ENCODE measurements at places on chromosomes 5 and 9. TPM values are rescaled to one million over a fixed set of nuclear protein-coding genes. Genes with fewer than 3 reads are reported as not detected.
A peak's percentile ranks its signal among the peaks of the same experiment; 100 is the strongest.

The ASPN gene
- total RNA-seq, result 97.6 TPM

DNA sequence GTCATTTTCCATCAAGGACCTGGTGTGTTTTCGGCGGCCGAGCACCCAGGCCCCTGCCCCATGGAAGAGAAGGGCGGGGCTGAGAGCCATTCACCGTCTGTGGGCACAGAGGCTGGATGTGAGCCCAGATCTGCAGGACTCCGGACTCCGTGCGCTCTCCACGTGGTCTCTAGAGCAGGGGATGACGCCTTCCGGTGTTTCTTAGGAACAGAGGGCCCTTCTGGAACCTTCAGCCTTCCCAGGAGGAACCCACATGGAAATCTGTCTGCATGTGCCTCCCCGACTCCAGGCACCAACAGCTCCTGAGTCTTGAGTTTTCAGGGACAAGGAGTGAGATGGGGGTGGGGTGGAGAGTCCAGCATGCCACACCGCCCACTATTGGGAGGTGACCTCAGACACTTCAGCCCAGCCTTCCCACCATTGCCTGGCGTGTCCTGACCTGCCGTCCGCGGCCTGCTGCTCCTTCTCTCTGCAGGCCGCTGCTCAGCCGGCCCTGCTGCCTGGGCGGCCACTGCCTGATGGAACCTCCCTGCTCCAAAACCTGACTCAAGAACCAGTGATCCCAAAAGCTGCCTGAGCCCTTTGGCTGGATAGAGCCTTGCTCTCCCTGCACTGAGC lies 2.4 kb upstream of the RXRA start:
- DNase-seq, result peak; percentile 41
- H3K27me3 ChIP-seq, result no peaks in the 10 kb centered on the region
- H3K27ac ChIP-seq, result peak overlapping the region; percentile 31
- no peaks in the 10 kb centered on the region for H3K4me1 ChIP-seq
- H3K4me3 ChIP-seq, result no peak overlapping the region

The IL13 gene
- 0.73 TPM for total RNA-seq

- H3K27me3 ChIP-seq, result no peaks in the 10 kb centered on the region
- no peaks in the 10 kb centered on the region for H3K36me3 ChIP-seq
- no peak for DNase-seq
- H3K27ac ChIP-seq, result no peak overlapping the region
These were observed 62.5 kb downstream of the COL23A1 start for GRCh38 chr5:178527458-178528307.

The CD72 gene
- total RNA-seq, result not detected

- no peak overlapping the region for H3K4me3 ChIP-seq
- no peak overlapping the region for H3K27ac ChIP-seq
- H3K4me1 ChIP-seq, result no peaks in the 10 kb centered on the region
These were observed 291.2 kb downstream of the PRELID2 start for GRCh38 chr5:145543968-145544367.

- no peak overlapping the region for H3K27ac ChIP-seq
- no peaks in the 10 kb centered on the region for H3K27me3 ChIP-seq
- no peaks in the 10 kb centered on the region for H3K36me3 ChIP-seq
- H3K4me3 ChIP-seq, result no peak overlapping the region
- DNase-seq, result no peak
- peaks cover 5% of the 10 kb centered on the region for H3K4me1 ChIP-seq
These were observed 60.4 kb downstream of the ERBIN start for GRCh38 chr5:65986796-65987195.

GRCh38 chr9:83281306-83282255 lies 218.6 kb upstream of the RASEF start:
- no peak for DNase-seq
- no peak overlapping the region for H3K27ac ChIP-seq
- no peaks in the 10 kb centered on the region for H3K4me1 ChIP-seq

- H3K4me3 ChIP-seq, result no peak overlapping the region
- H3K27ac ChIP-seq, result no peak overlapping the region
- H3K27me3 ChIP-seq, result no peaks in the 10 kb centered on the region
These were observed 159.4 kb downstream of the CEMIP2 start for GRCh38 chr9:71608825-71609447.

The SEPTIN8 gene
- 47.8 TPM for total RNA-seq

GRCh38 chr5:145531038-145531734 lies 304.0 kb downstream of the PRELID2 start:
- H3K4me3 ChIP-seq, result no peak overlapping the region
- H3K27me3 ChIP-seq, result no peaks in the 10 kb centered on the region
- no peaks in the 10 kb centered on the region for H3K4me1 ChIP-seq

DNA sequence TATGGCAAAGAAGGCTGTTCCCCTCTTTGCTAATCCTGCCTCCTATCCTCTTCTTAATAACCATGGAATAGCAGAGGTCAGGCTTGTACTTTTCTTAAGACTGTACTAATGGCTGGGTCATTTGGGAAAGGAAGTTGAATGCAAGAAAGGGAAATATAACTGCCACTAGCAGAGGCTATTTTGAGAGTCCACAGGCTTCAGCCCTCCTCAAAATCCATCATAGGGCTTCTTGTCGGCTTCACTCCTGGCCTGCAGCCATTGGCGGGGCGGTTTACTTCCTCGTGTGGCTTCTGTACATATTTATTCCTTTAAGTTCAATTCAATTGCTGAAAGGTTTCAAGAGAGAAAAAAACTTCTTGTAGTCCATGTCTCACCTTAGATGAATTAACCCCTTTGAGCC lies 2.8 kb upstream of the PARP8 start:
- no peak for DNase-seq
- no peaks in the 10 kb centered on the region for H3K36me3 ChIP-seq
- H3K4me1 ChIP-seq, result no peaks in the 10 kb centered on the region
- H3K27me3 ChIP-seq, result no peaks in the 10 kb centered on the region
- H3K4me3 ChIP-seq, result no peak overlapping the region

DNA sequence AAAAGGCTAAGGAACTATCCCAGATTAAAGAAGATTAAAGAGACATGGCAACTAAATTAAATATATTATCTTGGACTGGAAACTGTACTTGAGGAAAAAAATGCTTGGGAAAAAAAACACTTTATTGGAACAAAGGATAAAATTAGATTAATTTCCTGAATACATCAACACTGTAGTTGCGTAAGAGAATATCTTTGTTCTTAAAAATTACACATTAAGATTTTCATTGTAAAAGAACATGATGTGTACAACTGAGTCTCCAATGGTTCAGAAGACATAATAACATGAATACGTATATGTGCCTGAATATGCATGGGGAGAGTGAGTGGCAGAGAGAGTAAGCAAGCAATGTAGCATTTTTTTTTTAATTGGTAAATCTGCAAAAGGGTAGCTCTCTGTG lies 2.8 kb downstream of the AP3B1 start:
- H3K4me3 ChIP-seq, result no peak overlapping the region
- no peaks in the 10 kb centered on the region for H3K27me3 ChIP-seq
- H3K27ac ChIP-seq, result no peak overlapping the region

DNA sequence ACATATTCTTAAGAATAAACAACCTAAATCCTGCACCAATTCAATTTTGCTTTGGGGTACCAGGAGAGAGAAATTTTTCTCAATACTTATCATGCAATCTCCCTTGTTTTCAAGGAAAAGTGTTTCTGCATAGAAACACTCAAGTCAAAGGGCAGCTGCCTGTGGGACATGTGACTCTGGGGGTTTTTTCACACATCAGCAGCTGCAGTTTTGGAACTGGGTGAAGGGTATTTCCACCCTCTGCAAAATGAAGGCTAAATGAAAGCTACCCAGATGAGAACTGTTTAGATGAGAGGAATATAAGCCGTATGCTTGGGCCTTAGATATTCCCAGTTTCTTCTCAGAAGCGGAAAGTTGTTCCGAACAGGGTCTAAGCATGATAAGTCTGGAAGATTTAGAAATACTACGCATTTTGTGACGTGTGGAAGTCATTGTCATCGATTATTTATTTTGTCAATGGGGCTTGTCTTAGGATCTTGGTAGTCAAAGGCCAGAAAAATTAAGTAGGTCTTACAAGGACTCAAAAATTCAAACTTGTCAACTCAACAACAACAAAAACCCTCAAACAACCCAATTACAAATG lies 64.3 kb upstream of the BOD1 start:
- no peaks in the 10 kb centered on the region for H3K27me3 ChIP-seq
- DNase-seq, result no peak
- no peak overlapping the region for H3K27ac ChIP-seq
- H3K4me3 ChIP-seq, result no peak overlapping the region
- no peaks in the 10 kb centered on the region for H3K36me3 ChIP-seq
- no peaks in the 10 kb centered on the region for H3K4me1 ChIP-seq

- no peak overlapping the region for H3K27ac ChIP-seq
- DNase-seq, result no peak
- no peaks in the 10 kb centered on the region for H3K4me1 ChIP-seq
- H3K27me3 ChIP-seq, result no peaks in the 10 kb centered on the region
- no peak overlapping the region for H3K4me3 ChIP-seq
These were observed 598.4 kb downstream of the CHSY3 start for GRCh38 chr5:130502702-130503101.

- no peak overlapping the region for H3K27ac ChIP-seq
- no peaks in the 10 kb centered on the region for H3K27me3 ChIP-seq
- no peaks in the 10 kb centered on the region for H3K4me1 ChIP-seq
- H3K36me3 ChIP-seq, result no peaks in the 10 kb centered on the region
These were observed 9.9 kb upstream of the FBP1 start for GRCh38 chr9:94649100-94649819.

GRCh38 chr9:7088611-7089010 lies 330.8 kb downstream of the KDM4C start:
- no peak overlapping the region for H3K27ac ChIP-seq
- no peaks in the 10 kb centered on the region for H3K36me3 ChIP-seq
- H3K4me3 ChIP-seq, result no peak overlapping the region
- no peaks in the 10 kb centered on the region for H3K4me1 ChIP-seq
- DNase-seq, result no peak

GRCh38 chr5:150642991-150643710 lies 2.7 kb downstream of the SYNPO start:
- DNase-seq, result no peak
- no peak overlapping the region for H3K4me3 ChIP-seq
- H3K4me1 ChIP-seq, result peaks cover 60% of the 10 kb centered on the region

- DNase-seq, result no peak
- no peaks in the 10 kb centered on the region for H3K36me3 ChIP-seq
- H3K4me3 ChIP-seq, result no peak overlapping the region
These were observed 97.4 kb downstream of the CACNA1B start for GRCh38 chr9:137974746-137975526.

- H3K36me3 ChIP-seq, result no peaks in the 10 kb centered on the region
- no peaks in the 10 kb centered on the region for H3K4me1 ChIP-seq
- H3K27me3 ChIP-seq, result no peaks in the 10 kb centered on the region
- no peak overlapping the region for H3K4me3 ChIP-seq
- H3K27ac ChIP-seq, result no peak overlapping the region
These were observed 396.9 kb upstream of the PAPPA start for GRCh38 chr9:115756736-115757135.

DNA sequence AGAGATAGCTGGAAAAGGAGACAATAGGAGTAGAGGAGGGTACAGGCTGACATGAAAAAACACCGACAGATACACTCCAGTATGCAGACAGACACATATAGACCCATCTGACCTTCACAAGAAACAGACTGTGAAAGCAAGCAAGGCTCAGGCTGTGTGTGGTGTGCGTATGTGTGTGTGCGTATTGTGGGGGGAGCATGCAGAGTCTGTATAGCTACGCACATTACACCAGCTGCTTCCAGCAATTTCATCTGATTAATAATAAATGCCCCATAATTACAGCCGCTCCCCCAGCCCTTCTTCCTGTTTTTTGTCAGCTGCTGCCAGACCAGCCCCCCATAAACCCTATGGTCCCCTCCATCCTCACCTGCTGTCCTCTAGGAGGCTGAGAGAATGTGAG lies 6.7 kb downstream of the CNTFR start:
- H3K4me1 ChIP-seq, result no peaks in the 10 kb centered on the region
- no peak for DNase-seq
- no peak overlapping the region for H3K4me3 ChIP-seq
- H3K36me3 ChIP-seq, result no peaks in the 10 kb centered on the region
- no peak overlapping the region for H3K27ac ChIP-seq

DNA sequence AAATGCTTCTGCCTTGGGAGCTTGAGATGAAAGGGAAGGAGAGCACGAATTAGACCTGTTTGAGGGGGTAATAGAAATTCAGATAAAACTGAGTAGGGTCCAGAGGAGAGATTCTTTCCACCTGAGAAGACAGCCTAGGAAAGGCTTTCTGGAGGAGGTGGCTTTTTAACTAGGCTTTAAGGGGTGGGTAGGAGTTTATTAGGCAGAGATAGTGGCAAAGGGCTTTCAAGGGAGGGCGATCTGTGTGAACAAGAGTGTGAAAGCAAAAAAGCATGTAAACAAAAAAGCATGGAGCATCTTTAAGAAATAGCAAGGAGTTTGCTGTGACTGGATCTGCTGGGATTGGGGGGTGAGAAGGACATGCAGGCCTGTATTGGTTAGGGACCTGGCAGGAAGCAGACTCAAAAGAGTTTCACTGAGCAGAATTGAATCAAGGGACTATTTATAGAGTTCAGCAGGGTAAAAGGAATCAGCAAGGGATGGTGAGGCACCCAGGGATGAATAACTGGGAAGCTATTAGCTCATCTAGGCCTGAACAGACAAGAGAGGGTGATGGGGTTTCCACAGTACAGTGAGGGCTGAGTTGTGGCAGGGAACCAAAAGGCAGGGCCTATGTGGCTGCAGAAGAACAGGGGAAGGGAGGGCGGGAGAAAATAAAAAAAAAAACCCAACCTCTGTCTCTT lies 18.8 kb downstream of the SLC1A1 start:
- no peaks in the 10 kb centered on the region for H3K36me3 ChIP-seq
- no peak overlapping the region for H3K4me3 ChIP-seq
- H3K27ac ChIP-seq, result no peak overlapping the region
- H3K4me1 ChIP-seq, result no peaks in the 10 kb centered on the region
- no peak for DNase-seq

The GPR151 gene
- not detected for total RNA-seq

DNA sequence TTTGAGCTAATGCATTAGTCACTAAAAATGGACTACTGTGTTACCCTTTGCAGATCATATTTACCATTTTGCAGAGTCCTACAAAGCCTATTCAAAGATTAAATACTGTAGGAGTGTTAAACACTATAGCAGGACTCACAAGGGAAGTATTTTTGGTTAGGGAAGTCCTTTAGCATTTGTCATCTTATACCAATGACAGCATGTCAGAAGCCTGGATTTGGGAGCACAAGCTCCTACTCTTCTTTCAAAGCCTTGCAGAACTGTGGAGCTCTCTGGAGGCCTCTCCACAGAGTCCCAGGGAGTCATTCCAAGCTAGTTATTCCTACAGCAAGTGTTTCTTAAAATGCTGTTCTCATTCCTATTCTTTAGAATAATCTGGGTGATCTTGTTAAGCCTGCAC lies 288.8 kb downstream of the PIK3R1 start:
- H3K27me3 ChIP-seq, result no peaks in the 10 kb centered on the region
- no peak for DNase-seq
- no peaks in the 10 kb centered on the region for H3K36me3 ChIP-seq
- H3K4me1 ChIP-seq, result peaks cover 4% of the 10 kb centered on the region
